Central memory CD8-positive, alpha-beta T cell (primary cell): ENCODE measurements at places on chromosomes 5 and 9.

DNA sequence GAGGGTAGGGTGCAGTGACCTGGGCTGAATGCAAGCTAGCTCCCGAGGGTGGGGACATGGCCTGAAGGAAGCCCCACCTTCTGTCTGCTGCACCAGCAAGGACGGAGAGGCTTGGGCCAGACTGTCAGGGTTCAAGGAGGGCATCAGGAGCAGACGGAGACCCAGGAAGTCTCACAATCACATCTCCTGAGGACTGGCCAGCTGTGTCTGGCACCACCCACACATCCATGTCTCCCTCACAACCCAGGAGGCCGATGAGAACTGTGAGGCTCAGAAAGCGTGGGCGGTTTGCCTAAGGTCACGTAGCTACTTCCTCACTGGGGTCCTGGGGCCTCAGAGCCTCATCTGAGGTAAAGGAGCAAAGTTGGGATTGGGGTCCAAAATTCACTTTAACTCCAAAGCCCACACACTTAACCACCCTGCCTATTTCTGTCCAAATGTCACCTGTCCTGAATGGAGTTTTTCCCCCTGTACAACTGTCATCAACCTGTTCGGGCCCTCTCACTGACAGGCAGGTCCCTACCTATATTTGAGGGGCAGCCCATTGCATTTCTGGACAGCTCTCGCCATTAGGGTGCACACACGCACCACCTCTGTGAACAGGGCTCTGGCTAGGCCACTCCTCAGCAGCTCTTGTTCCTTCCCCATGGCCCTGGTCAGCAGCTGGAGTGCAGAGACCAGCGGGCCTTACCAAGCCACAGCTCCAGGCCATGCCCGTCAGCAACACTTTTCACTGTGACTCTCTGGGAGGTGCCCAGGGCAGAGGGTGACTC is 3.4 kb downstream of the IL13 start:
- DNase-seq, result no peak

DNA sequence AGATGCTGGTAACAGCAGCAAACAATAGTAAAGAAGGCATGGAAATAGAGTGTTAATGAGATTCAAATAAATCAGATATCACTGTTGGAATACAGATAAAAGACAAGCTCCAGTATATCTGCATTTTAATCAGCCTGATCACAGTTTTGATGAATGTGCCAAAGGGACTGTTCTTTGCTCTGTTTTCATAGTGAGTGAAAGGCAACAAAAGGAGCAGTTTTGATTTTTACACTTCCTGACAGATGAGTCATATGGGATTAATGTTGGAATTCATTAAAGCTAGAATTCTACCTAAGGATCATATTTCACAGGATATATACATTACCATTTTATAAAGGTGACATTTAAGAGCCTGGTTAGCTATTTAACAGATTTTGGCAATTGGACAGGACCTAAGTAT is 743.3 kb upstream of the PTPRD start:
- no peak for DNase-seq

- DNase-seq, result no peak
Observed at GRCh38 chr9:89468281-89468960, 29.5 kb downstream of the SEMA4D start.

- no peak for DNase-seq
Observed at GRCh38 chr9:133634081-133634691, 2.0 kb upstream of the DBH start.

DNA sequence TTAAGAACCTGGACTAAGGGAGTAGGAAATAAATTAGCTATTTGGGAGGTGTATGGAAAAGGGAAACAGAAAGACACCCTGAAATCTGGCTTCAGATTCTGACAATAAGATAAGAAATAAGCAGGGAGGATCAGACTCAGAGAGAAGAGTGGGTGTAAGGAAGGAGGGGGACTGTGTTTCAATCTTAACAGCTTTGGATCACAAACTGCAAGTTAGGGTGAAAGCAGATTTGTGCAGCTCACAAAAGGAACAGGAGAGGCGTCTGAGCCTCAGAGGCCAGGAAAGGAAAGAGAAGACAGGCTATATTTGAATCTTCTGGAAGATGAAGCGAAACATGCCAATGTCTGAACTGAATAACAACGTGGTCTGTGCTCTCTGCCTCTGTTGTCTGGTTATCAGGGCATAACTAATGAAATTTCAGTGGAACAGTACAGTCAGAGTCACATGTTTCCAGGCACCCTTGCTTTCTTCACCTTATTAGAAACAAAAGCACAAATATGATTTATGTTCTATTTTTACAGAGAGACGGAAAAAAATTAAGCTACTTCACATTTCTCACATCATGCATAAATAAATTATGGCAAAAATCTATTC is 26.6 kb downstream of the SGTB start:
- DNase-seq, result no peak

DNA sequence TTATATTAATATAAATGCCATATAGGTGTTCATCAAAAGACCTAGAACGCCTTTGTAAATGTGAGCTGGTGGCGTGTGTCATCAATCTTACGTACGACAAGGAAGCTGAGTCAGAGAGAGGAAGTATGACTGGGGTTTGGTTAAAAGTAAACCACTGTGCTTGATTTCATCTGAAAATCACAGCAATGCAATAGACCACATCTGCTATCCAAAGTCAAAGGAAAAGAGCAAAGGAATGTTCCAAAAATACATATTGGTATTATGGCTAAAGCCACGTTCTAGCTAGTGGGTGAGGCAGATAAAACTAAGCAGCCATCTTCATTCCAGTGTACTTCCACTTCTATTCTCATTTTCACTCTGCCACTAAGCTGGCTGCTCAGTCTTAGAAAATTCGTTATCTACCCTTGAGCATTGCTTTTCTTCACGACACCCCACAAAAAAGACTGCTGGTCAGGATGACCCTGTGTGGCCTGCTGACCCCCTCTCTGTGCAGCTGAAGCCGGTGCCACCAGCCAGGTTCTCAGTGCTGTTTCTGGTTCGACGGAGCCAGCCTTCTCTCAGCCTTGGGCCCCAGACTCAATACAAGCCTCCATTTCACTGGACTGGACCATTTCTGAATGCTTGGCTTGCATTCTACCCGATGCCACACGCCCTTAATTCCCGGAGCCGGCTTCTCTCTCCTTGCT is 23.8 kb downstream of the SHC3 start:
- no peak for DNase-seq

GRCh38 chr5:54337523-54337922 is 27.1 kb upstream of the ARL15 start:
- no peak for DNase-seq

DNA sequence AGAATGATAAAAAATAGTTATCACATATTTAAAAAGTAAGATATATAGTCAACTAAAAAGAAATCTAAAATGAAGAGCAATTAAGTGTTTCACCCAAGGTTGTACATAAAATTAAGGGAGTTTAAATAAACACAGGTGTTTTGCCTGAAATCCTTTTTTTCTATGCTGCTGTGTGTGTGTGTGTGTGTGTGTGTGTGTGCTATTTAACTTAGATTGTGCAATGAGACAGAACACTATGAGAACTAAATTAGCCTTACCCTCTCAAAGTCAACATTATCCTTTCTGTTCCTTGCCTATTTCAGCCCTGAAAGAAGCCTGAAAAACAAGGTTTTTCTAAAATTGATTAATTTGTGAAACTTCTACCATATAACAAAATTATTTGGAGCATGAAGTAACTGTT is 516.2 kb downstream of the ELAVL2 start:
- no peak for DNase-seq

GRCh38 chr9:123787416-123787815 is 142.5 kb downstream of the DENND1A start:
- DNase-seq, result no peak

- no peak for DNase-seq
Observed at GRCh38 chr5:137220523-137220927, 278.6 kb downstream of the SPOCK1 start.

GRCh38 chr9:132141344-132141947 is 20.4 kb upstream of the NTNG2 start:
- DNase-seq, result no peak

DNA sequence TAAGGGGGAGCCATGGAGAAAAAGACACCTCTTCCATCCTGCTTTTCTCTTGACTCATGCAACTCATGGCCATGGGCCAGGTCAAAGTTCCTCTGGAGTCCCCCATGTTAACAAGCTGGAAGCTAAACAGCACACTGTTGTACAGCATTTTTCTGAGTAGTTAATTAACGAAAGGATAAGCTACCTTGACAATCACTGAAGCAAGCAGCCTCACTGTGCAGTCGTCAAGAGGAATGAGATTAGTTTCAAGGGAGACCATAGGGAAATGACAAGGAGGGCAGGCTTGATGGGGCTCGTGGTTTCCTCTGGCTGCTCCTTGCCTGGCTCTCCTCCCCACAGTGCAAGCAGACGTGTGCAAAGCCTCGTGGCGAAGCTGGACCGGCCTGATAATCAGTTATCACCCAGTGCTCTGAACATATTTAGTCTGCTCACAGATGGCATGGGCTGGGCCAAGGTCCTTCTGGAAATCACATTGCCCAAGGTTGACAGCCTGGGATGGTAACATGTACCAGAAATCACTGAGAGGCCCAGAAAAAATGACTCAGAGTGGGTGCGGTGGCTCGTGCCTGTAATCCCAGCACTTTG is 209.5 kb downstream of the SLIT3 start:
- no peak for DNase-seq

DNA sequence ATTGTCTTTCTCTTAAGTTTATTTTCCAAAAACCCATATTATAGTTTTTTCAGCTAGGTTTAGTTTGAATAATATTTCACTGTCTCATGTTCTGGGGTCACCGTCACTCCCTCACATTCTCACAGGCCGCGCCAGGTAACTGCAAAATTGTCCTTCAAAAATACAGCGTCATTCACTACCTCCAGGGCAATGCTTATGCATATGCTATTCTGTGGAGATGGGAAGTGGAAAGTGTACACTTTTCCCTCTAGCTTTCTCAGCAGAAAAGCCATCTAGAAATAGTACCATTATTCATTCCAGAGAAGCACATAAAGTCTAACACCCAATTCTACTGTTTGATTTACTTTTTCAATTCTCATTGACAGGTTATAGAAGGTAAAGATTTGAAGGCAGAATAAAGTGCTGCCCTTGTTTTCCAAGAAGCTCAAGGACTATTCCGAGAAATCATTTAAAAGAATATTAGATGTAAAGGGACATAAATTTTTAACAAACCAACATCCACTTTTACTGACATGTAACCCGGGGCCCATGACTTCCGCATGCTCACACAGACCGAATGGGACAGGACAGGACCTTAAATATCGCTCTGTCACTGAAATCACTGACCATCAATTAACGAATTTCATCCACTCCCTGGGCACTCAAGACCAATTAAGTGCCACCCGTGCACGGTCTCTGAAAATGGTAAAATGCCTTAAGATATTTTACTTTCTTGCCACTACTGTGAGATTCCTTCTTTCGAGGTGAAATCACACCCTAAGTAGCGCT is 720 bp downstream of the NUDT12 start:
- DNase-seq, result no peak

- DNase-seq, result no peak
Observed at GRCh38 chr5:163434401-163434866, 3.0 kb upstream of the CCNG1 start.

DNA sequence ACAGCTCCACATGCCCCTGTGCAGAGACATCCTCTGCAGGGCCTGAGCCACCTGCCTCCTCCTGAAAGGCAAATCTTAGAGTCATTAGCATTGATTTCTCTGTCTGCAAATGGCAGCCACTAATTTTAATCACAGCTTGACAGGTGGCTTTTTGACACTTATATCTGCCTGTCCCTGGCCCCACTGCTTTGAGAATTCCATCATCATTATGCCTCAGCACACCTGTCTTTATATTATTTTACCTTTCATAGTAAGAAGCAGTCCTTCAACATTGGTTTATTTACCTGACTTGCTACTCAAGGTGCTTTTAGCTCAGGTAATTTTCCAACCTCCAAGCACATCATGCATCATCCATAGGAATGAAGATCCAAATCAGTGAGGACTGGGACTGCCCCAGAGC is 451.3 kb downstream of the MTRR start:
- DNase-seq, result no peak

DNA sequence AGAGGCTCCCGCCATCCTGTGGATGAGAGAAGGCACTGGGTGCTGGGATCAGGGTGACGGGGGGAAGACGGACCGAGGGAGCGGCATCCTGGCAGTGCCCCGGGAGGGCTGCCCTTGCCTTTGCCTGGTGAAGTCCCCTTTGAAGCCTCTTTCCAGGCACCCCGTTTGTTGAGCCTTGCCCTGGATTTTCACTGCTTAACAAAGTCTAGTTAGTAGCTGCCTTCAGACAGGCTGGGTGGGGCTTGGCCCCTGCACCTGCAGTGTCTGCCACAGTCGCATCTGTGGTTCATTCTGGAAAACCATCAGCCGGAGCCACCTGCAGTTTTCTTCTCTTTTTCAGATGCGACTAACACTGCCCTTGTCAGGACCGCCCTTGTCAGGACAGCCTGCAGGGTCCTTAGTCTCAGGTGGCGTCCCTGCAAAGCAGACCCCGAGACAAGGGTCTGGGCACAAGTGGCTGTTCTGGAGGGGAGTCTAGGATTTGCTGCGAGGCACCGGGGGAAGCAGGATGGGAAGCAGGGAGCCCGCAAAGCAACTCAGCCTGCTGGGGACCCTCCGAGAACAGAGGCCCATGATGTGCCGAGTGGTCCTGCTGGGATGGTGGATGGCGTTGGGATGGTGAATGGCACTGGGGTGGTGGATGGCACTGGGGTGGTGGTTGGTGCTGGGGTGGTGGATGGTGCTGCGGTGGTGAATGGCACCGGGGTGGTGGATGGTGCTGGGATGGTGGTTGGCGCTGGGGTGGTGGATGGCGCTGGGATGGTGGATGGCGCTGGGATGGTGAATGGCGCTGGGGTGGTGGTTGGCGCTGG is 147.9 kb upstream of the COL5A1 start:
- DNase-seq, result no peak

- no peak for DNase-seq
Observed at GRCh38 chr9:134932606-134933005, 14.9 kb upstream of the FCN1 start.

DNA sequence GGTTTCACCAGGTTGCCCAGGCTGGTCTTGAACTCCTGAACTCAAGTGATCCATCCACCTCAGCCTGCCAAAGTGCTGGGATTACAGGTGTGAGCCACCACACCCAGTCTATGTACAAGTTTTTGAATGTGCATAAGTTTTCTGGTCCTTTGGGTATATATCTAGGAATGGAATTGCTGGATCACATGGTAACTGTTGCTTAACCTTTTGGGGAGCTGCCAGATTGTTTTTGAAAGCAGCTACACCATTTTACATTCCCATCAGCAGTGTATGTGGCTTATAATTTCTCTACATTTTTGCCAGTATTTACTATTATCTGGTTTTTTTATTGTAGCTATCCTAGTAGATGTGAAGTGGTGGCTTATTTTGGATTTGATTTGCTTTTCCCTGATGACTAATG is 8.9 kb upstream of the LNPEP start:
- DNase-seq, result no peak

GRCh38 chr9:120982836-120983235 is 56.2 kb upstream of the TRAF1 start:
- DNase-seq, result no peak

DNA sequence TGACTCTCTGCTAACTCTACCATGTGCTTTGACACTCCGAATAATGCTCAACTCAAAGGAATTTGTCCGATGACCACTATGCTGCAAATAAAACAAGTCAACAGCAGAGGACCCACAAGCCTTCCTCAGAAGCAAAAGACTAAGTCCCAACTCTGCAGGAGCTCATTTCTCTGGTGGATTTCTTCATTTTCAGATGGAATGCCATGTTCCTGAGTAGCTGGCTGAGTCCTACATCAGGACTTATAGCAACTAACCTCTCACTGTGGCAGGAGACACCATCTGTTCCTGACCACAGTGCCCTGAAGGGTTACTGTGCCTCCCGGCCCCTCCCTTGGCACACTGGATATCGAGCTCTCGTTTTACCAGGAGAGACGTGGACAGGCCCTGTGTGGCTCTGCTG is 20.8 kb downstream of the LHFPL2 start:
- no peak for DNase-seq

- no peak for DNase-seq
Observed at GRCh38 chr5:32814620-32815019, 103.5 kb downstream of the NPR3 start.
